ENCODE measurements at places on chromosomes 13 and 19.

GRCh38 chr13:28392428-28392827, 102.5 kb downstream of the FLT1 start:
- no peak for DNase-seq

DNA sequence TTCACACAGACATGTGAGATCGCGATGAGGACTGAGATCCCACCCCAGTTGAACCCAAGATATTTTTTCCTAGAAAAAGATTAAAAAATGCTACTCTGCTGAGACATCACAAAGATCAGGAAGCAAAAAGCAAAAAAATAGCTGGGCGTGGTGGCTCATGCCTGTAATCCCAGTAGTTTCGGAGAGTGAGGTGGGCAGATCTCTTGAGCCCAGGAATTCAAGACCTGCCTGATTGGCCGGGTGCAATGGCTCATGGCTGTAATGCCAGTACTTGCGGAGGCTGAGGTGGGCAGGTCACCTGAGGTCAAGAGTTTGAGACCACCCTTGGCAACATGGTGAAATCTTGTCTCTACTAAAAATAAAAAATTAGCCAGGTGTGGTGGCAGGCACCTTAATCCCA, 1.1 kb downstream of the FUT3 start:
- no peak for DNase-seq

GRCh38 chr19:9641810-9642209, 20.8 kb upstream of the ZNF561 start:
- no peak for DNase-seq

GRCh38 chr19:53982611-53983010, 8.8 kb upstream of the CACNG6 start:
- no peak for DNase-seq

DNA sequence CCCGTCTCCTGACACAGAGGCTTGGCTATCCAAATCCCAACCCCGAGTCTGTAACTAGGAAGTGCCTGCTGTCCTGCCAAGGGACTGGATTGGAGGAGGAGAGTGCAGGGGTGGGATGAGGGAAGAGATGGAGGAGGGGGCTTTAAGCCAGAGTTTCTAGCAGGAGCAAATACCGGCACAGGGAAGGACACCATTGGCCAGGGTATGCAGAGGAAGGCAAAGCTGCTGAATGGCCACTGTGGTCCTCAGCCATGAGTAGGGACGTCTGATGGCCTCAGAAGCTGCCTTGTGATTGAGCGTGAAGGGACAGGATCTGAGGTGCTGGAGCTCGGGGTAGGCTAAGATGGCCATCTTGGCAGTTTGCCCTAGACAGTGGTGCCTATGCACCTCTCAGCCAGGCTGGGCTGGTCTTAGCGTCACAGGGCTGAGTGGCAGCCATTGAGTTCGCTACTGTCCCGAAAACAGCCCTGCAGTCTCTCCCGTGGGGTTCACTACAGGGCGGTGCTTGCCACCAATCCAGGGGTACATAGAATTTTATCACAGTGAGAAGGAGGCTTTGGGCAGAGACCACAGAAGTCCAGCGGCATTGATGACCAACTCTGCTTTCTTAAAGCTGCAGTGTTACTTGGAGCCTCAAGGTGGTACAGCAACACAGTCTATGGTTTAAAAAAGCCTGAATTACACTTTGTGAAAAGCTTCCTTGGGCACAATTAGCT, 61.8 kb downstream of the AKAP11 start:
- no peak for DNase-seq

DNA sequence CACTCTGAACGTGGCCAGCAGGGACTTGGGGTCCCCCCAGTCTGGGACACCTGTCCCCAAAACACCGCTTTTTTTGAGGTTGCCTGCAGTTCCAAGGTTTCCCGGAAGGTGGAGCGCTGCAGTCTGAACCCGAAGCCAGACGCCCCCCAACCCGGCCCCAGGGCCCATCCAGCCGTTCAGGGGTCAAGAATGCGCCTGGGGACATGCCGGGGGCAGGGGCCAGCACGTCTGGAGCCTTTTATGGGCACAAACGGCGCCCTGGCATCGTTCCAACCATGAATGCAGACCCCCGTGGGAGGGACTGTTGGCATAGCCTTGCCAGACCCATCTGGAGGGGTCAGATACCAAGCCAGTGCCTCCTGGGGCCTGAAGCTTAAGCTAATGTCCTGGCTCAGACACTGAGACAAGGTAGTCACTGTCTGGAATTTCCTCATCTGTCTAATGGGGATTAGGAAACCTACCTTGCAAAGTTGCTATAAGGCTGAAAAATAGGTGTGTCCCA, 6.9 kb downstream of the S1PR5 start:
- DNase-seq: peak; percentile 68

DNA sequence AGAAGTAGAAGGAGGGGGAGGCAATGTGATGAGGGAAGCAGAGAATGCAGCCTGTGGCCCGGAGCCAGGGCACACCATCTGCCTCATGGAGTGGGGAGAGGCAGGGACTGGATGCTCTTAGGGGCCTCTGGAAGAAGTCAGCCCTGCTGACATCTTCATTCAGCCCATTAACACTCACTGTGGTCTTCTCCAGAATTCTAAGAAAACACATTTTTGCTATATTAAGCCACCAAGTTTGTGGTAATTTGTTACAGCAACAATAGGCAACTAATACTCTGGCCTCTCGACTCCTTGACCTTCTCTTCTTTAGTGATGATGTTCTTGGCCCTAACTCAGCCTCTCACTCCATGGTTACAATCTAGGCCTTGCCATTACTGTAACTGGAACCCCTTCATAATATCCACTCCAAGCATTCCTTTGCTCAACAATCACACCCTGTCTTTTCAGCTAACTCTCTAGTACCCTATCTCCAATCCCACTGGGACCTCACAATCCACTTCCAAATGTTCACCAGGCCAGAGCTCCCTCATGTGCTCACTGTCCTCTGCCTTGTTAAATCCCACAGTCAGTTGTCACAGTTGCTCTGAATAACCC, 98.5 kb downstream of the MIPEP start:
- no peak for DNase-seq

- no peak for DNase-seq
Observed at GRCh38 chr19:51490676-51491075, 10.9 kb downstream of the SIGLEC12 start.

DNA sequence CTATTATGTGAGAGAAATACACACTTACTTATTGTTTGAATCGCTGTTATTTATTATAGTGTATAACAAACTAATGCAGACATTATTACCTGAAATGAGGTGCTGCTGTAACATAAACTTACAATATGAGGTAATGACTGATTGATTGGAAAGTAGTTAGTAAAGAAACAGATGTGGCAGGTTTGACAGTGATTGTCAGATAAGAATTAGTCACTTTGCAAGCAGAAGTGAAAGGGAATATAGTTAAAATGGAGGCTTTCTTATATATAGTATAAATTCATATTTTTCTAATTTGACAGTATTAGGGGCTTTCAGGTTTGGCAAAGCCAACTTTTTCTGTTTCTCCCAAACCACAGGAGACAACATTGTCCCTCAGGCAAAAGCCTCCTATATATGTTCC, 20.6 kb downstream of the MIR17HG start:
- no peak for DNase-seq

DNA sequence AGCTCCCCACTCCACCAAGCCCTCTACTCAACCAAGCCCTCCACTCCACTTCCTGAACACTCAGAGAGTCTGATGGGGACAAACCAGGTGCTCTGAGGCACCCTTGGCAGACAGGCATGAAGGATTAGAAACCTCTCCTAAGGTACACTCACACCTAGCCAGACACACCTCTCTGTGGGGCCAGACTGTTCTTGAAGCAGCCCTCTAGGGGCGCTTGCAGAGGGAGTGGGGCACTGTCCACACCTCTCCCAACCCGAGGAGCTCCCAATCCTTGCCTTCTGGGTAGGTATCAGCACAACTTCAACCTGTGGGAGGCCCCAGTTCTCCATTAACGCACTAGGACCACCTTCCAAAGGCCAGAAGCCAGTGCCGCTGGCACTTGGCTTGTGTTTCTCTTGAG, 108.7 kb upstream of the VSTM2B start:
- no peak for DNase-seq

DNA sequence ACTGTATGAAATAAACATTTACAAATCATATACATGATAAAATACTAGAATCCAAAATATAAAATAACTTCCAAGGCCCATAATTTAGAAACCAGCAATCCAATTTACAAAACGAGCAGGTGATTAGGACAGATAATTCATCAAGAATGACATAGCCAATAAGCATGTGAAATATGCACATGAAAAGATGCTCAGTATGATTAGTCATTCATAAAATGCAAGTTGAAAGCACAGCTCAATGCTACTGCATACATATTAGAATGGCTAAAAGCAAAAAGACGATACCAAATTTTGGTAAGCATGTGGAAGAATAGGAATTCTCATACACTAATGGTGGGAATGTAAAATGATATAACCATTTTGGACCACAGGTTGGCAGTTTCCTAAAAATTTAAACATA, 837.2 kb upstream of the MIR17HG start:
- no peak for DNase-seq

- DNase-seq: no peak
Observed at GRCh38 chr13:86098511-86098910, 299.3 kb upstream of the SLITRK6 start.

GRCh38 chr19:55354698-55355212, at the start of gene COX6B2:
Gene COX6B2, minus strand, starts transcription at chr19:55354719. Its CDS starts 198 bp downstream, at chr19:55354521.
- DNase-seq: no peak

Data from GM12891 (cell line).